ENCODE measurements at places on chromosomes 7 and 10.

- DNase-seq: no peak
These were observed 38.7 kb downstream of the NPS start for GRCh38 chr10:127587668-127588365.

DNA sequence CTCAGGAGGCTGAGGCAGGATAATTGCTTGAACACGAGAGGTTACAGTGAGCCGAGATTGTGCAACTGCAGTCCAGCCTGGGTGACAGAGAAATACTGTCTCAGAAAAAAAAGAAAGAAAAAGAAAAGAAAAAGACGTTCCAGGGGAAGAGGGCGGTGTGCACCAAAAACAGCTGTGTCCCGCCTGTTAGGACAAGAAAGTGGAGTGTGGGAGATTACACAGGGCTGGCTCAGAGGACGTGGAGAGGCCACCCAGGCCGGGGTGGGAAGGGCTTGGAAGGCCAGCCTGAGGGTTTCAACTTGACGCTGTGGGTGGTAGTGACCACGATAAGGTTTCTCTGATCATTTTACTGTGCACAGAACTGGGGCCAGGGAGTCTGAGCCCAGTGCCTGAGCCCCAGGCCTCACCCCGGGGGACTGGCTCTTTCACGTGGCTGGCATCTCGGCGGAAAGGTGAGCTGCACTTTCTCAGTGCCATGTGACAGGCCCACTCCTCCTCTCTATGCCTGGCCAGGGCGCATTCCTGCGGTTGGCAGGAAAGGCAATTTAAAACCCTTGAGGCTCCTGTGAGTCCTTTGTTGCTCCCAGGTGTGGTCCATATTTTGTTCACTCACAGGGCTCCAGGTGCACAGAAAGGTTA lies 13.9 kb downstream of the RHBDD2 start:
- no peak for DNase-seq

GRCh38 chr7:13829914-13830900 lies 159.3 kb downstream of the ETV1 start:
- DNase-seq: no peak

GRCh38 chr7:35256256-35257175 lies 2.6 kb upstream of the TBX20 start:
- no peak for DNase-seq

DNA sequence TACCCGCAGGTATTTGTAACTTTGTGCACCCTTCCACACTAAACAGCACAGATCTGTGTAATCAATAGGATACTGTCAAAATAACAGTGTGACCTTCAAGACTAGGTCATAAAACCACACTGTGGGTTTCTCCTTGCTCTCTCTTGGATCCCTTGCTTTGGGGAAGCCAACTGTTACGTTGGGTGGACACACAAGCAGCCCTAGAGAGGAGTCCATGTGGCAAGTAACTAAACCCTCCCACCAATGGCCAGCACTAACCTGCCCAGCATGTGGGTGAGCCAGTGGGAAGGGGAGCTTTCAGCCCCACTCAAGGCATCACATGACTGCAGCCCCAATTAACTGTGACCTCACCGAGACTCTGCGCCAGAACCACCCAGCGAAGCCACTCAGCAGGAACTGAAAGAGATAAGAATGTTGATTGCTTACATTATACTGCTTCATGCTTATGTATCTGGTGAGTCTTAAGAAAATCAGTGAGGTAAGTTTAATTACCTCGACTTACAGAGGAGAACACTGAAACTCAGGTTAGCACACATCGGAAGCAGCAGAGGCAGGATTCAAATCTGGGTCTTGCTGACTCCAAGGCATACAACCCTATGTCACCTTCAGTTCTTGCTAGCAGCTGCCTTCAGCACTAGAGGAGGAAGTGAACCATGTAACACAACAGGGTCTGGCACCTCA lies 9.4 kb upstream of the ZC3HAV1 start:
- no peak for DNase-seq

DNA sequence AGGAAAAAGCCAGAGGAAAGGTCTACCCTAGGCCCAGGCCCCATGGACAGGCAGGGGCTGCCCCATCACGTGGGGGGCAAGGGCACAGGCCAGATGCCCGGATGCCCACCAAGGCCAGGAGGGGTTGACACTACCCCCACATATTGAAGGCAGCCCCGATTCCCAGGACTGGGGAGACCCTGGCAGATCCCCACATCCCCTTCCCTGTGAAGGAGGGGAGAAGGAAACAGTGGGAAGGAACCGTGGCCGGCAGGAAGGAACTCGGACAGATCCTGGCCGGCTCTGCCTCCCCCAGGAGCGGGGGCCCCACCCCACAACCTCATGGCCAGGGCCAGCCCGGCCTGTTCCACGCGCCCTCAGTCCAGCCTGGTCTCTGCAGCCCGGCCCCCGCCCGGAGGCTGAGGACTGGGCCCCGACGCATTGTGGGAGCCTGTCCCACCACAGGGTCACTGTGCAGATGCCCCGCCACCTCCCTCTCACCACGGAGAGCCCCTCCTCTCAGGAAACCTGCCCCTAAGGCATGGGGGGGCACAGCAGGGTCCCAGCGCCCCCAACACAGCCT lies 41.3 kb downstream of the PAPOLB start:
- no peak for DNase-seq

Data from esophagus squamous epithelium (tissue), 5 donors.